Tibial nerve (tissue), 4 donors: ENCODE measurements at places on chromosomes 6 and 20. TPM values are rescaled to one million over a fixed set of nuclear protein-coding genes. Genes with fewer than 3 reads are reported as not detected.

The SLC17A2 gene
- total RNA-seq, result not detected

The PSMB9 gene
- total RNA-seq, result 19.9 TPM

The BNIP5 gene
- not detected for total RNA-seq

The HLA-DQB1 gene
- 12.0 TPM for total RNA-seq

The SLC24A3 gene
- total RNA-seq, result 1.3 TPM

The SSTR4 gene
- total RNA-seq, result not detected

The DZANK1 gene
- 2.0 TPM for total RNA-seq

DNA sequence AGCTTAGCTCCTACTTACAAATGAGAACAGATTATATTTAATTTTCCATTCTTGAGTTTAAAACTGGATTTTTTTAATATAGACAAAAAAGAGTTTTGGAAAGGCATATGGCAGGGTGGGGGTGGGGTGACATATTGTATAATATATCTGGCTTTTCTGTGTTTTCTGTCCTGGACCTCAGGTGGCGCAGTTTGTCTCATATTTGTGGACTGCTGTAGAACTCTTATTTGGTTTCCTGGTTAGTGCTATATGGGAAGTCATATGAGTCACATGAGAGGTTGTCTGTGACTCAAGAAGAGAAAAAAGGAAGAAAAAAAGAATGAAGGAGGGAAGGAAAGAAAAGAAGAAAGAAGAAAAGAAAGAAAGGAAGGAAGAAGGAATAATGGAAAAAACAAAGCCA is 131.8 kb downstream of the CLVS2 start:
- no peaks in the 10 kb centered on the region for H3K36me3 ChIP-seq
- DNase-seq, result no peak

DNA sequence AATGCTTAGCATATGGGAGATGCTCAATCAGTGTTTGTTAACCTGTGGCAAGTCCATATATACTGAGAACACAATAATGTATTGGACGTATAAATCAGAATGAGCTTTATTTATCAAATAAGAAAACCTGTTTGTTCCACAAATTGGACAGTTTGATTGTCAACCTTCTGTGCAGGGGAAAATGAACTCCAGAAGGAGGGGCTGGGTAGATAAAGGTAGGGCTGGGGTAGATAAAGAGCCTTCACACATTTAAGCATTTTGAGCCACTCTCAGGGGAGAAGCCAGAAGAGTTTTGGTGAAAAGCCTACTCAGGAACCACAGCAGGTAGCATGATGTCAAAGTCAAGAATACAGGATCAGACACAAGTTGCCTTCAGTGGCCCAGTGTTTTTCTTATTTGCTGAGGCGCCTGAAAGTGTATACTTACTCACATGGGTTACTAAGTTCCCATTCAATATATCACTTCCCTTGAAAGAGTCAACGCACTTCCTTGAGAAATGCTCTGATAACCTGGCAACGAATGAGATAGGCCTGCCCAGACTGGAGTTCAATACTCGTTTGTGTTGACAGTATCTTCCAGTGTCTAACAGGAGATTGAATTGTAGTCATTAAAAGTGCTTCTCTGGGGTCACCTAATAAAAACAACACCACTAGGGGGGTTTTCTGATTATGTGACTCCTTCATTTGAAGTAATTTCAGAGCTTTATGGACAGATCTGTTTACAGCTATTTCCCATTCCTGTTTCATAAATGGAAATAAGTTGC is 263.9 kb upstream of the CITED2 start:
- no peak for DNase-seq
- no peaks in the 10 kb centered on the region for H3K4me1 ChIP-seq
- H3K4me3 ChIP-seq, result no peak overlapping the region

DNA sequence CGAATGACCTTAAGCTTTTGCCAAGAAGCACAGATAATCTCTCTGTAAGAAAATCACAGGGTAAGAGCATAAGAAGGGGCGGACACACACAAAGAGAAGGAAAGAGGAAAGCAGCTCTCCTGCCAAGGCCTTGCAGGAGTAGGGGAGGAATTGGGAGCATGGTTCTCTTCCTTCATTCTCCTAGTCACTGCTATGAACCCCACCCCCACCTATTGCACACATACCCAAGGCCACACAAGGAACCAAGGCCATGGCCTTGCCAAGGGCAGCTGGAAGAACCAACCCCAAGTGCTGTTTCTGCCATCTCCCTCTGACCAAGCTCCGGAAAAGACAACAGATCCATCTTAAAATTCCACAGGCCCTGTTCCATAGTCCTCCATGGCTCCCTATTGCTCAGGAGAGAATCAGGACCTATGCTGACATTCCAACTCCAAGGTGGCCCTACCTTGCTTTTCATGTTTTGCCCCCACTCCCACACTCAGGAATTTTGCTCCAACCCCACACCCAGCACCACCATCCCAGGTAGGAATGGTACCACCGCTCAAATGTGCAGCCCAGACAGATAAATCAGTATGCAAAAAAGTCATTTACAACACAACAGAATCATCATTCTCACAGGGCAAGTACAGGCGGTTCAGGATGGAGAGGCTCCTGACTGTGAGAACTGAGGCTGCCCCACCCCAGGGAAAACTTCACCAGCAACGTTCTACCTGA is 31.3 kb downstream of the TRAM2 start:
- no peaks in the 10 kb centered on the region for H3K27me3 ChIP-seq
- peak overlapping the region; percentile 28 for H3K27ac ChIP-seq
- no peaks in the 10 kb centered on the region for H3K36me3 ChIP-seq
- H3K4me1 ChIP-seq, result peaks cover 98% of the 10 kb centered on the region
- no peak overlapping the region for H3K4me3 ChIP-seq

DNA sequence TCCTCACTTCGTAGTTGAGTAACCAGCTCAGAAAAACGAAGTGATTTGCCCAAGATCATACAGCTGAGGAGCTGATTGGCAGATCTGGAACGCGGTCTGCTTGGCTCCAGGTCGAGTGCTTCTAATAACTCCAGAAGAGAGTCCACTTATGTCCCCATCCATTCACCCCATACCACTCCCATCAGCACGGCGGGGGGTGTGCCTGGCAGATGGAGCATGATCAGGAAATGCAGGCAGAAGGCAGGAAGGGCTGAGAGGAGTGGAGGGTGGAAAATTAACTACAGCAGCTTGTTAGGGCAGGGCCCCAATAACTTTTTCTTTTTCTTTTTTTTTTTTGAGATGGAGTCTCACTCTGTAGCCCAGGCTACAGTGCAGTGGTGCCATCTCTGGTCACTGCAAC is 15.0 kb downstream of the FITM2 start:
- H3K36me3 ChIP-seq, result no peaks in the 10 kb centered on the region
- no peak overlapping the region for H3K27ac ChIP-seq
- no peaks in the 10 kb centered on the region for H3K27me3 ChIP-seq

GRCh38 chr20:53707371-53708055 is 113.9 kb upstream of the ZNF217 start:
- peak overlapping the region; percentile 66 for H3K27ac ChIP-seq
- H3K27me3 ChIP-seq, result no peaks in the 10 kb centered on the region

DNA sequence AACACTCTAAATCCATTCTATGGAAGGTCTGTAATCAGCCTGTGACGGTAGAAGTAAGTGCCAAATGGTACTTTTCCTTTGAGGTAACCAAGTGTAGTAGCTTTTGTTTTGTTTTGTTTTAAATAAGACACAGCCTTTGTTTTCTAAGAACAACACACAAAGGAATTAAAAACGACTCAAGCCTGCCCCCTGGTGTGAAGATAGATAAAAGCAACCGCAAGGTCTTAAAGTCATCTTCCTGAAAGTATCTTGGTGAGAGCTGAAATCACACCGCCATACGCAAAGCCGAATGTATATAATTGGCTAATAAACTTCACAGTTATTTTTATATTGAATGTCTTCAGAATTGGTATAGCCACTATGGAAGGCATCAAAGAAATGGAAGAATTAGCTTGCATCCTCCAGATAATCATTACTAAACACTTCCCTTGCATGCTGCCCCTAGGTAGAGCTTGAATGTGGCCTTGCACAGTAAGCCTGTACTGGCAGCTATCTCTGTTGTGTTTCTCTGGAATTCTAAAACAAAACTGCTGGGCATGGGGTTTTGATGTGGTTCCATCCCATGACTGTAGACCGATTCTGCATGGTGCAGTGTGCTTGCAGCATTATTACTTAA is 95.6 kb downstream of the LAMP5 start:
- DNase-seq, result peak; percentile 65
- H3K27me3 ChIP-seq, result no peaks in the 10 kb centered on the region
- H3K4me1 ChIP-seq, result no peaks in the 10 kb centered on the region
- no peak overlapping the region for H3K4me3 ChIP-seq

DNA sequence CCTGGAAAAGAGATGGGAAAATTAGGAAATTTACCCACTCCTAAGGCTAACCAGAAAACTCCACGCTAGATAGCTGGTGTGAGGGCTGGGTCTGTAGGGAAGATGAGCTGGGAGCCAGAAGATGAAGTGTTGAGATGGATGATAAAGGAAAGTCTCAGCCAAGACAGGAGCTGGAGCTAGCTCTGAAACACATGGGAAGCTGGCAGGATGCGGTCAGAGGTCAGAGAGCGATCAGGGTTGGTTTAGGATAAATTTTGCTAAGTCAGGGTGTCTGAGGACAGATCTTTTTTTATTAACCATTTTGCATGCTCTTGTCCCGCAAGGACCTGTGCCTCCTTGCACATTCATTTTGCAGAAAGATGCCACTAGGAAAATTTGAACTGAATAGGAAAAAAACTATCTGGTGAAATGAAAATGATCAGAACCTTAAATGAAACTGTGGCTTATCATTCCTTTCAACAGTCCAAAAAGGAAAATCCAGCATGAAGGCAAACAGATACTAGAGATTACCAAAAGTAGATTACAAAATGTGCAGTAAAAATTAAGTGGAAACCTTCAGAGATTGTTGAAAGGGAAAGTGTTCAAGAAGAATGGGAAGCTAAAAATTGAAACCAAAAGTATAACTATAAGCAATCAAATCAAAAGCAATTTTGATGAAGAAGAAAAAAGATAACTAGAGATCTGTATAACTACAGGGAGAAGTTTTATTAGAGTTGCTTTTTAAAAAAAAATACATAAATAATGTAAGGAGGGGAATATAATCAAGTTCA is 10.7 kb upstream of the EDN1 start:
- H3K4me3 ChIP-seq, result no peak overlapping the region
- H3K27me3 ChIP-seq, result no peaks in the 10 kb centered on the region
- no peak for DNase-seq
- H3K36me3 ChIP-seq, result no peaks in the 10 kb centered on the region
- no peaks in the 10 kb centered on the region for H3K4me1 ChIP-seq

DNA sequence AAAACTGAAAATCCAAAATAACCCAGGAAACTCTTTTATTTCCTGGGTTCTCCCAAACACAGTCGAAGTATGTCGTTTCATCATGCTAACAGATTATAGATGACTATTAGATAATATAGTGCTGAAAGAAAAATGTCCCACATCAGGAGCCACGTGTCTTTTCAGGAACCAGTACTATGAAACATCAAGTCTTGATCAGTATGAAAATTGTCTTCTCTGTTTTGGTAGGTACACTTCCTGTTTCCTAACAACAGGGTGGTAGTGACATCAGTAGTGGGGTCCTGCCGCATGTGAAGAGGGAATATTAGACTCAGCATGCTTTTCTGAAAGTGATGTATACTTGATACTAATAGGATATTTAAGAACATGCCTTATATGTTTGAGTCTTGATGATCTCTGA is 136.7 kb downstream of the HIVEP1 start:
- H3K4me3 ChIP-seq, result no peak overlapping the region
- H3K4me1 ChIP-seq, result no peaks in the 10 kb centered on the region
- DNase-seq, result no peak
- H3K36me3 ChIP-seq, result no peaks in the 10 kb centered on the region
- no peak overlapping the region for H3K27ac ChIP-seq
